Fibroblast of skin of back (primary cell): ENCODE measurements at places on chromosomes 16 and 17.

DNA sequence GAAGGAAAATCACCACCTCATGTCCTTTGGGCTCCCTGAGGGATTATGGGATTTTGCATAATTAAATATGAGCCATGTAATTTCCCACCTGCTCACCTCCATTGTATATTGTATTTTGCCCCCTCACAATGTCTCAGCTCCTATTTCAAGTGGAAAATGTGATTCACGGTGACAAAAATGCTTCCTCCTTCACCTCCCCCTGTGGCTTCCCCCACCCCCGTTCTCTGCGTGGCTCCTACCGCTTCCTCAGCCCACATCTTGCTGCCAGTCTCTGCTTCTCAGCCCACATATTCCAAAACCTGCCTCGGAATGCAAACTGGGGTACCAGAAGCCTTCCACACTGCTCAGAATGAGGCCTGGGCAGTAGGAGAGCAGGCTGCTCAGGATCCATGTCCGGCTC lies 394.5 kb upstream of the C16orf82 start:
- DNase-seq = no peak

- no peak for DNase-seq
These were observed 3.6 kb downstream of the C17orf58 start for GRCh38 chr17:67992548-67993152.

GRCh38 chr16:70646260-70647241 lies at the start of gene IL34:
Gene IL34, plus strand, starts transcription at chr16:70646559. Its CDS starts 389 bp downstream, at chr16:70646948.
- DNase-seq = no peak

GRCh38 chr16:2611499-2611862 lies 70.8 kb upstream of the KCTD5 start:
- no peak for DNase-seq

DNA sequence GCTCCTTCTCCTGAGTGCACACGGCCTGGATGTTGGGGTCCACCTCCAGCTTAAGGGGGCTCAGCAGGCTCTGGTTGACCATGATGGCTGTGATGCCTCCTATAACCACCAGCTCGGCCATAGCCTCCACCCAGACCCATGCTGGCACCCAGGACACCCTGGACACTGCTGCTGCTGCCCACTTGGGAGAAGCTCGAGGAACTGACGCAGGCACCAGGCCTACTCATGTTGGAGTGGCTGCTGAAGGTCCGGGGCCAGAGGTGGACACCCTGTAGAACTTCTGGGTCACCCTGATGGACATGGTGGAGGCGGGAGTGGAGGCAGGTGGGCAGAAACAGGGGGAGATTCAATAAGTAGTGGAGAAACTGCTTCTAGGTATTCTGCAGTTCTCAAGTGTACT lies 28.0 kb downstream of the IKZF3 start:
- no peak for DNase-seq

DNA sequence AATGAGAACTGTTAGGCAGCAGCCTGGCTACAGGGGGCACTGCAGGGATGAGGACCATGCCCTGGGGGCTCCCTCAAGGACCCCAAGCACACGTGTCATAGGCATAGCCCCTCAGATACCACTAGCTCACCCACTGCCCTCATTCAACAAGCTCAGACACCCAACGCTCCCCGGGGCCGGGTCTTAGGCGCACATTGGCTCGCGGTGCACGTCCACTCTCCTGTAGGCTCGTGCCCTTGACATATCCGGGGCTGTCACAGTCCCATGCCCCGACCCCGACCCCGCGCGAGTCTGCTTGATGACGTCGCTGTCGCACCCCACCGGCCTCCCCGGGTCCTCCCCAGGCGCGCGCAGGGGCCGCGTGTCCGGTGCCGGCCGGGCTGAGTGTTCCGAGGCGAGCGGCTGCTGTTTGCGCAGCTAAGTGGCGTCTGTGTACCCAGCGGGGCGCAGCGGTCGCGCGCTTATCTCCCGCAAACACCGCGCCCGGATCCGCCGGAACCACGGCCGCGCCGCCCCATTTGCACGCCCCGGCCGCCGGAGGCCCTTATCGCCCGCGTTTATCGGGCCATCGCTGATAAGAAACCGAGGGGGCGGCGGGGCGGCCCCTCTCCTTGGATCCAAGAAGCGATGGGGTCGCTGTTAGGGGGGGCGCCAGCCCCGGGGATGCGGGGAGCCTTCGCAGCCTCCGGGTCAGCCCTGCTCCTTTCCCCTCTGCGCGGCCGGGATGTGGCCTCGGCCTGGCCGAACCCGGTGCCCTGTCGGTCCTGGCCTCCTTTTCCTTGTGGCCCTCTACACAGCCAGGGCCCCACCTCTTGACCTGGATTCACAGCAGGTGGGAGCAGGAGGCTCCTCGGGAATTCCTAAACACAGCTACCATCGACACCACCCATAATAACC lies 20.7 kb upstream of the NAGS start:
- no peak for DNase-seq

DNA sequence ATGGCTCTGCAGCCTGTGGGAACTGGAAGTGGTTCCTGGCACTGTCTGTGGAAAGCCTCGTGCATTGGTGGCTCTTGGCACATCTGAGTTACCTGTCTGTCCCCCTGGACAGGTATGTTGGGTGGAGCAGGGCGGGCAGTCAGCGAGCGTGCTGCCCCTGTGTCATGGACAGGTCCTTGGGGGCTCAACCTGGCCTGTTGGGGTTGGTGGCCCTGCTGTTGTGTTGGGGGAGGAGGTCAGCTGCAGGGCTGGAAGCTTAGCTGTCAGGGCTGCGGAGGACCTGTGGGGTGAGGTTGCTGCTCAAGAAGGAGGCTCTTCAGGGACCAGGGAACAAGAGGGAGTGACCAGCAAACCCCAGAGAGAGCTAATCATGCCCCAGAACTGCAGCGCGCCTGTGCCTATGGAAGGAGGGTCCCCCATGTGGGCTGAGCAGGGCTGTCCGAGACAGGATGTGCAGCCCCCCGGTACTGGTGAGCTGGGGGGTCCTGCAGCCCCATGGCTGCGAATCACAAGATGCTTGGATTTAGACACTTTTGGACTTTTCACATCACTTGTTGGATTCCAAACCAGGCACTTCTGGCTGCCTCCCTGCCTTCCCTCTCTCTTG lies 7.2 kb downstream of the NKD1 start:
- no peak for DNase-seq

DNA sequence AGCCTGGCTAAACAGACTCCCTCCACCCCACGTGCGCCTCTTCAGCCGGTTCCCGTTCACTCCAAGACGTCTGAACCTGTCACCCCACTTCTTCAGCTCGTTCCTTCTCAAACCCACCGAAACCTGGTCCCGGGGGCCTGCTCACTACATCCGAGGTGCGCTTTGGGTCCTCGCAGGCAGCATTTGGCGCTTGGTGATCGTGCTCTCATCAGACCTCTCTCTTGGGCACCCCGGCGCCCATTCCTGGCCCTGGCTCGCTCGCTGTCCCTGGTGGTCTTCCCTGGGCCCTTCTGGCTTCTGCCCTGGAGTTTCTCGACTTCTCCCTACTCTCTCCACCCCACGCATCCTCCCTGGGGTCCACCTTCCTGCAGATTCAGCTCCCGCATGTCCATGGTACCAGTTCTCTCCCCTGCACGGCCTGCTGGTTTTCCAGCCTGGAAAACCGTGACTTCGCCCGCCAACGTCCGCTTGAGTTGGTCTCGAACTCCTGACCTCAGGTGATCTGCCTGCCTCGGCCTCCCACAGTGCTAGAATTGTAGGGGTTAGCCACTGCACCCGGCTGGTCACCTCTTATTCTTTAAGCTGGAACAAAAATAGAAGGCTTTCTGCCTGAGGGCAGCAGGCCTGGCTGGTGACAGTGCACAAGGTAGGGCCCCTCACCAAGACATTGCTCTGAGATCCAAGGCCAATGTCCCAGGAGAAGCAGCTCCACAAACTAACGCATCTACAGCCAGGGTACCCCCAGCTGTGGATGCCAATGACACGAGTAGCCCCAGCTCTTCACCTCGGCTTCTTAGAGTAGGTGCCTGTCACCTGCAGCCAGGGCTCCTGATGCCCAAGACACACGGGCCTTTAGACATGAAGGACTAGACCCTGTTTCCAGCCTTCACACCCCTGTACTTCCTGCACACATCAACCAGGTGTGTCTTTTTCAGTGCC lies 1.1 kb upstream of the MEAK7 start:
- DNase-seq = no peak

- peak; percentile 12 for DNase-seq
These were observed 535.2 kb upstream of the CDH11 start for GRCh38 chr16:65657071-65657494.

- DNase-seq = peak; percentile 33
These were observed 214.9 kb downstream of the CEP112 start for GRCh38 chr17:65977041-65977440.

DNA sequence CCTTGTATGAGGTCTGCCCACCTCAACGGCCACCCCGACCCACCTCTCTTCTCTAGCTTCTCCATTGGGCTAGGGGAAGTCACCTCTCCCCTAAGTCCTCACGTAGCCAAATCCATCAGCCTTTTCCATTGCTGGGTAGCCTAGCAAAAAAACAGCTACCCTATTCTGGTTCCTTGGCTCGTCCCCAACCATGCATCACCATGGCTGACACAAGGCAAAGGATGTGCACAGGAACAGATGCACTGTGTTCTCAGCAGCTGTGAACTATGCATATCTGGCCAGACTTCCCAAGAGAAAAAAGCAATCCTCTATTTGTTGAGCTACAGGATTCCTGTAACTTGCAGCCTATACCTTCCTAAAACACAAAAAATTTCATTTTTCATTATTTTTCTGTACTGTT lies 22.0 kb upstream of the FLCN start:
- no peak for DNase-seq

- no peak for DNase-seq
These were observed 39.8 kb downstream of the ZNF778 start for GRCh38 chr16:89257281-89257731.

DNA sequence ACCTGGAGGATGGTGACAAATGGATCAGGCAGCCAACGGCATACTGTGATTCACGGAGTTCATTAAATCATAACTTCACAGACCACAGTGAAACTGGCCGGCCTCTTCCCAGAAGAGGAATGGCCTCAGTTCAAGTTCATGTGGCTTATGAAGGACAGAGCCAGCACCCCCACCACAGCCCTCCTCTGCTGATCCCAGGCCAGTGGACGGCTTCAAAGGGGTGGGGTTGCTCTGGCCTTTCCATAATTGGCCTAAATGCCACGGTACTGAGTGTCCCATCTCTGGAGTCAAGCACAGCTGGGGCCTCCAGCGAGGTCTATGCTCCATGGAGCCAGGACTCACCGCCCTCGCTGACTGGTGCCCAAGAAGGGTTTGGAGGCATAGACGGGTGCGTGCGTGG lies 21.4 kb downstream of the GALNS start:
- DNase-seq = no peak

- no peak for DNase-seq
These were observed 5.1 kb downstream of the PHAF1 start for GRCh38 chr16:67114793-67115192.

GRCh38 chr16:17836868-17837602 lies 366.3 kb upstream of the XYLT1 start:
- peak; percentile 98 for DNase-seq

DNA sequence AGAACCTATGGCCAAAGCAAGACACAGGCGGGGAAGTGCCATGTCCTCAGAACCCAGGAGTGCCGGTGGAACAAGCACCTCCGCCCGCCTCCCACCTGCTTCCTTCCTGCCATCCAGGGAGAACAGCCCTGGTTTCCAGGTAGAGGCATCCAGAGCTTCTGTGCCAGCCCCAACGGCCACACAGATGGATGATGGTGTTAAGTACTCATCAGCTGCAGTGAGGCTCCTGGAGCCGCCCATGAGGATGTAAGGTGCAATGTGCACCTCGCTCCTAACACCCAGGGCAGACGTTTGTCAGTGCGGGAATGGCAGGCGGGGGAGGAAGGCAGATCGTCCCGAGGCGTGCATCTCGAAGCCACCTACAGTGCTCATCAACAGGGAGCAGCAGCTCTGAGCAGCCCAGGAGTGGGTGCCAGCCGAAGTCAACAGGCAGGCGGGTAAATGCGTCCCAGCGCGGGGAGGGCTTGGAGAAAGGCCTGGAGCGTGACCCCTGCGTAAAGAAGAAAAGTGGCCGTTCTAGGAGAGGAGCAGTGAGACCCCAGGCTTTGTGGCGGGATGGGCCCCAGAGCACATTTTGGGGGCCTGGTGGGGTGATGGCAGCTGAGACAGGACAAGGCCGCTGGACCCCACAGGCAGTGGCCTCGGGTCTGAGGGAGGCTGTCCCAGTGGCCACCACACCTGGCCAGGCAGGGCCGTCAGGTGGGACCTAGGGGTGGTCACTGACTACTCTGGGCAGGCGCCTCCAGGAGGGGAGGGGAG lies 46.1 kb upstream of the ACSF3 start:
- DNase-seq = no peak

GRCh38 chr17:67994817-67995569 lies 1.3 kb downstream of the C17orf58 start:
- DNase-seq = peak; percentile 58

GRCh38 chr16:83095941-83096692 lies 469.3 kb downstream of the CDH13 start:
- peak; percentile 84 for DNase-seq

- no peak for DNase-seq
These were observed 5.6 kb downstream of the SPHK1 start for GRCh38 chr17:76390003-76390421.

GRCh38 chr16:89687092-89687940 lies 827 bp downstream of the CDK10 start:
- DNase-seq = peak; percentile 66

GRCh38 chr16:21523411-21524067 lies 75.8 kb upstream of the METTL9 start:
- DNase-seq = no peak

DNA sequence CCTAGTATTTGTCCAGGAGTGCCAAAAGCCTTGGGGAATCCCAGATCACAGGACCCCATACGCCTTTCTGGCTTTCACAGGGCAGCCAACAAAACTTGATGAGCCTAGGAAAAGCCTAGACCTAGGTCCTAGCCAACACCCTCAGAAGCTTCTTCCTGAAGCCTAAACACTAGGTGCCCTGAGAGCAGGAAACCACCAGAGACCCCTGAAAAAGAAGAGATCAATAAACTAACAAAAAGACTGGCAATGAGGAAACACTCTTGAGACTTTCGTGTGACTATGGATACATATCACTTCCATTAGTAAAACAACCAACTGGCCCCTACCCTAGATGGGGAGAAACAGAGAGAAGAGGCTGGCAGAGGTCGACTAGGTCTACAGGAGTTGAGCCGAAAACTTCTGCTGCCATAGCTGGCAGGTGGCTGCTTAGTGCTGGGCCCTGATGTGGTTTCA lies 1.2 kb downstream of the ORMDL3 start:
- no peak for DNase-seq

DNA sequence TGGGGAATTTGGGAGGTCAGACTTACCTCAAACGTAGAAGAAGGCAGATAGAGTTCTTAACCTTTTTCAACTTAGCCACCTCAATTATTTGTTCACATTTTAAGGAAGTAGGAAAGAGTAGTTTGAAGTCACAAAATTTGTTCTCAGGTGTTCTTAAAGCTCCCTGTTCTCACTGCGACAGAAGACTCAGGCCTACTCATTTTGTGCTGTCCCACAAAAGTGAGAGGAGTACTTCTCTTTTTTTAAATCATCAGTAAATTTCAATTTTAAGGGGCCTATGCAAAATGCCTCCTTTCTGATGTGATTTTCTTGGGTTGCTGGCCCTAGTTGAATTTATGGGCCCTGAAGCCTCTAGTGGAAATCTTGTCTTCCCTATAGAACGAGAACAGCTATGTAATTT lies 133.4 kb downstream of the MAP2K6 start:
- no peak for DNase-seq

- DNase-seq = no peak
These were observed 261.9 kb upstream of the FOXF1 start for GRCh38 chr16:86248310-86248905.

- peak; percentile 52 for DNase-seq
These were observed 18.3 kb downstream of the SSH2 start for GRCh38 chr17:29911641-29912177.
